ENCODE measurements at places on chromosomes 3 and 15. TPM values are rescaled to one million over a fixed set of nuclear protein-coding genes. Genes with fewer than 3 reads are reported as not detected.

Gene JMJD7
- 8.5 TPM for total RNA-seq

Gene GOLGA8O
- not detected for total RNA-seq

Gene ZNF774
- 0.75 TPM for total RNA-seq

Gene ATP6V1A
- total RNA-seq = 52.0 TPM

Gene PIK3R4
- 34.1 TPM for total RNA-seq

Gene GPR87
- total RNA-seq = not detected

Gene WDR76
- 9.9 TPM for total RNA-seq

Gene IMPG2
- 0.32 TPM for total RNA-seq

Gene EIF4E3
- 29.0 TPM for total RNA-seq

Gene GUCA1C
- not detected for total RNA-seq

Gene FRMD5
- total RNA-seq = 0.37 TPM

Gene GCSAM
- 0.88 TPM for total RNA-seq

Gene PKM
- 534 TPM for total RNA-seq

Gene CACNA1D
- total RNA-seq = 0.47 TPM

Gene FMN1
- total RNA-seq = 19.9 TPM

Gene ZNF662
- total RNA-seq = 9.9 TPM

Gene NRROS
- total RNA-seq = 21.0 TPM

Gene GOLGA6L7
- not detected for total RNA-seq

Gene GABRB3
- total RNA-seq = 1.8 TPM

Gene SCAANT1
- total RNA-seq = not detected

Gene P2RY14
- total RNA-seq = 2.2 TPM

Gene CASR
- not detected for total RNA-seq

Gene CHRNA7
- 0.36 TPM for total RNA-seq
